Aortic smooth muscle cell (primary cell): ENCODE measurements at places on chromosomes 11 and 22. TPM values are rescaled to one million over a fixed set of nuclear protein-coding genes. Genes with fewer than 3 reads are reported as not detected.

Gene LRP4
- total RNA-seq, result 1.1 and 2.2 TPM in 2 replicates

Gene XKR3
- total RNA-seq, result 0.06 TPM in 1 of 2 replicates, not detected in the other

Gene OR5D13
- not detected in 2 replicates for total RNA-seq

Gene LGR4
- total RNA-seq, result 26.3 and 26.5 TPM in 2 replicates

Gene TRIM3
- total RNA-seq, result 23.4 and 30.3 TPM in 2 replicates
